NCI-H187 treated with DMSO at 0.1 percent for 48 hours (cell line): ENCODE measurements at places on chromosomes 3 and 15.

DNA sequence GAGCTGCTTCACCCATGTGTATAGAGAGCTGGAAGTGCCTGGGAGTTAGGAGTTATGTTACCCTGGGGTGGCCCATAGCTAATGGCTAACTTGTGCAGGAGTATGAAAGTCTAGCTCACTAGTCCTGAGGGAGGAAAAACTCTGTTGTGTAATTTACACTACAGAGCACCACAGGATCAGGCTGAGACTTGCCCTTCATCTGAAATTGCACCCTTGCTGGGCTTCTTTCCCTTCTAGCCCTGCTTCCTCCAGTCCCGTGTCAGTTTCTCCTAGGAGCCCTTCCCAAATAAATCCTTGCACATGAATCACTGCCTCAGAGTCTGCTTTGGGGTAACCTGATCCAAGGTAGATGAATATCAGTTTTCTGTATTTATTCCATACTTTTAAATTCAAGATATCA lies 40.0 kb downstream of the CTXND1 start:
- DNase-seq = no peak

DNA sequence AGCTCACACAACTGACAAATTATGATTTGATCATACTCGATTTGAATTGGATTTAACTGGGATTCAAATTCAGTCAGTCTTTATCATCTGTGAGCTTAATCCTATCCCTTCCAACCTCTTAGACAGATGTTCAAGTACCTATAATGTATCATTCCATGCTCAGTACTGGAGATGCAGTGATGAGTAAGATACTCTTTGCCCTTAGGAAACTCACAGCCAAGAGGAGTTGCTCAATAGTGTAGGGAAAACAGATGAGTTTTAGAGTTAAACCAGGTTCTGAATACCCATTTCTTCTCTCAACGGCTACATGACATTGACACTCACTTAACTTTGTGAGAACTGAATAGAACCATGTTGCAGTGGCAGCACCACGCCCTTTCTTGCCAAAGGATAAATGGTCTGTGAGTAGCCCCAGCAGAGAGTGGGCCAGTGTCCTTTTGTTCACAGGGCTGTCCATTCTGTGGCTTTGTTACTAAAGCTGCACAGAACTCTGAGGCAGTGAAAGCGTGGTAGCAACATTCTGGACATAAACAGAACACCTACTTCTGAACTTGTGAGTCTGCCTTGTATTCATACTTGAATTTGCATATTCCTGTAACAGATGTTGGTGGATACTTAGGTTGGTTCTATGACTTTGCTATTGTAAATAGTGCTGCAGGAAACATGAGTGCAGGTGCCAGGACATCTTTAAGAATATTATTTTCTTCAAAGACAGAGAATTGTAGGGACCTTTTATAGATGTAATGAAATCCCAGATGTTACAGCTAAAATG lies 91.6 kb downstream of the RASA2 start:
- no peak for DNase-seq

- DNase-seq = no peak
Measured at GRCh38 chr15:45242289-45242688, 9.7 kb upstream of the SLC28A2 start.

GRCh38 chr3:78645628-78646310 lies 1122.0 kb downstream of the ROBO1 start:
- no peak for DNase-seq

- DNase-seq = no peak
Measured at GRCh38 chr3:121431726-121432517, 113.9 kb downstream of the POLQ start.

DNA sequence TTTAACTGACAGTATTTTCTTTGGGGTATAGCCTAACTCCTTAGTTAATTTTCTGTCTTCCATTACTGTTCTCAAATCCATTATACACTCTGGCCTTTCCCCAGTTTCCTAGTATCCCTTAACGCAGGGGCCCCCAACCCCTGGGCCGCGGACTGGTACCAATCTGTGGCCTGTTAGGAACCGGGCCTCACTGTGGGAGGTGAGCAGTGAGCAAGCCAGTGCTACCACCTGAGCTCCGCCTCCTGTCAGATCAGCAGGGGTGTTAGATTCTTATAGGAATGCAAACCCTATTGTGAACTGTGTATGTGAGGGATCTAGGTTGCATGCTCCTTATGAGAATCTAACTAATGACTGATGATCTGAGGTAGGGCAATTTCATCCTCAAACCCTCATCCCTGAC lies 75.1 kb downstream of the DOCK3 start:
- no peak for DNase-seq

DNA sequence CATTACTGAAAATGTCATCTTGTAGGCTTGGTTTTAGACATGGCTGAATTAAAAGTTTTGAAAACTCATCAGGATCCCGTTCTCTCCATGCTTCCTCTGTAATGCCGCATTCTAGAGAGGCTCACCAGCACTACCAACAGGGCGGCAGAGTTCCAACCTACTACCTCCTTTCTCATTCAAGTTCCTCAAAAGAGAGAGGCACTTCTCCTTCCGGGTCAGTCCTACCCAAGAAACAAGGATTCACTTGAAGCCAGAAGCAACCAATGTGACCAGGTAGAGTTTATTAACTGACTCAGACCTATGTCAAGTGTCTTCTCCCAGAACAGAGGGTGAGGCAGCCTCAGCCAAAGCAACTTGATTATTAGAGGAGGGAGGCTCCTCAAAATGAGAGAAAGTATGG lies 59.8 kb upstream of the GYG1 start:
- DNase-seq = no peak

DNA sequence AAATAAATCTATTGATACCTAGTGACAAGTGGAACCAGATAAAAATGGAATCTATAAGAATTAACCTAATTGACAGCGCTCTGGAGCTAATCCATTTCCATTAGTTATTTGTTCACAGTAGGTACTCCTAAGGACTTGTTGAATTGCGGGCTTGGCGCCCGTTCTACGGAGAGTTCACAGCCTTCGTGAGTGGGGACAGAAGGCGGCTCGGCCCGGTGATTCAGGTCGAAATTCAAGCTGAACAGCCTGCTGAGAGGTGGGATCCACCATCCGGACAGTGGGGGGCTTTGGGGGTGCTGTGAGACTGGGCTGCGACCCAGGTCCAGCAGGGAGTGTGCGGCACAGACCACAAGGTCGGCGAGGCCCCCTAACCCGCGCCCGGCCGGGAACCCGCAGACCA lies 779 bp upstream of the CTNNB1 start:
- DNase-seq = no peak

GRCh38 chr3:28556195-28556594 lies 207.6 kb upstream of the AZI2 start:
- no peak for DNase-seq

DNA sequence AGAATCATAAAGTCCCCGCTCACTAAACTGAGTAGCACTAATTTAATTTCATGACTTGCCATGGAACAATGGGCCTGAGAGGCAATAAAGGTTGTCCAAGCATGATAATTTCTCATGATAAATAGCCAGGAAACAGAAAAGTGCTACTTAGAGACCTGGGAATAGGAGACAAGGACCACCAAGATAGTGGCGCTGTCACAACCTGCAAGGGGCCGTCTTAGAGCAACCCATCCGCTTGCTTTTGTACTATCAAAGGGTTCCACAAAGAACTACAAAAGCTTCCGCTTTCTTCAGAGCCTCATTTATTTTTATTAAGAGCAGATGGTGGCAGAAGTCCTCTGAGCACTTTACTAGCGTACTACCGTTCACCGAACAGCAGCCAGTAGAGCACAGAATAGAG lies 421.7 kb upstream of the GRM7 start:
- DNase-seq = no peak

DNA sequence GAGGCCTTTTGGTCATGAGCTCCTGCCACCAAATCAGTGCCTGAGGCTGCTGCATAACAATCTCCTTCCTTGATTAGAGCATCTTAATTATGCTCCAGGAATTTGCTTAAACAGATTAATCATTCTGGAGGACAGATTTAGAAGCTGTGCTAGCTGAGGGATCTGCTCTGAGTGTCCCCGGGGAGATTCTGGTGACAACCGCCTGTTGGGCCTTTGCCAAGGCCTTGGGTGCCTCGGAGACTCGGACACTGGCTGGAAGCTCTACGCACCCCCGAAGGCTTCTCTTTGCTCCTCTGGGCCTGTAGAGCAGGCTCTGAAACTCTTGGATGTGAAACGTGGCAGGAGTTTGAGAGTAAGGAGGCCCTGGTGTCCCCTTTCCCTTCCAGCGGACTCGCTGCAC lies 264.1 kb downstream of the CD47 start:
- DNase-seq = no peak

DNA sequence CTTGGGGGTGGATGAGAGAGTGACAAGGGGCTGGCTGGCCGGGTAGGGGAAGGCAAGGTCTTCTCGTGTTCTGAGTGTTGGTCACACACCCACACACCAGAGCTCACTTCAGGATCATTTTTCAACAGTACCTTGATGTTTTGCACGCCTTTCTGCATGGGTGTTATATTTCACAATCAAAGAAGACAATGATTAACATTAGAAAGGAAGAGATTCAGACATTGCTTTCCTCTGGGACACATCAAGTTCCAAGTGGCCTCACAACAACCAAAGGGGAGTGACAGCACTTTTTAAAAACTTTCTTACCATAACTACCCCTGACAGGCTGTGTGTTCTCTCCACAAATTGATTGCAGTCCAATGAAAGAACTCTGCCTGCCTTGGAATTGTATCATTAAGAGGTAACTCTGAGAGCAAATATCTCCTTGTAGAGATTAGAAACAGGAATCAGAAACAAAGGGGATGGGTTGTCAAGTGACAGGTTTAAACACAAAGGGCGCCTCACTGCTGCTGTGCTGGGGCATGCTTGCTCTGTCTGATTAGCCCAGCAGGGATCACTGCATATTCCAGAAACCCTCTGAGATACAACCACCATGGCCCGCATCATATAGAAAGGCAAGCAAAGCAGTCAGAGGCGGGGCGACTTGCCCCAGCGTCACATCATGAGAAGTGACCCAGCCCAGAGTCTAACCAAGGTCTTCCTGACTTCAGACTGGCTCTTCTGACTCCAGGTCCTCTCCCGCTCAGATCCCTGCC lies 230.8 kb downstream of the FEZF2 start:
- no peak for DNase-seq

- no peak for DNase-seq
Measured at GRCh38 chr15:73254598-73254997, 114.2 kb downstream of the HCN4 start.

DNA sequence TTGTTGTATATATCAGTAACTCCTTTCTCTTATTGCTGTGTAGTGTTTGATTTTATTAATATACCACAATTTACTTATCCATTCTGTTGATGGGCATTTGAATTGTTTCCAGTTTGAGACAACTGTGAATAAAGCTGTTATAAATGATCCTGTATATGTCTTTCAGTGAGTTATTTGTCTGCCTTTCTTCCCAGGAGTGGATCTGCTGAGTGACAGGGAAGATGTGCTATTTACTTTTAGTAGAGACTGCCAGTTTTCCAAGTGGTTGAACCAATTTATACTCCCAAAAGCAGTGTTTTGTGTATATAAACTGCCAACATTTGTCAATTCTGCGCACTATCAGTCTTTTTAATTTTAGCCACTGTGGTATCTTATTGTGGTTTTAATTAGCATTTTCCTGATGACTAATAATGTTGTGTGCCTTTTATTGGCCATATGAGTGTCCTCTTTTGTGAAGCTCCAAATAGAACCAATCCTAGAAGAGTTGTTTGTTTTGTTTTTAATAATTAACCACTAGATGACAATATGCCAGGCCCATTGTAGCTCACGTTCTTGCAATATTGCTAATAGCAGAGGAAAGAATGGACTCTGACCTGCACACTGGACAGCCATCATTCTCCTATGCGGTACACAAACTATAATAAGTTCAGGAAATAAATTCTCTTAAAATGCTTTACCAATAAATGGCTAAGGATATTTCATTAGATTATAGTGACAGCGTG lies 25.3 kb downstream of the TRANK1 start:
- DNase-seq = no peak

- no peak for DNase-seq
Measured at GRCh38 chr3:51280176-51280575, 104.9 kb upstream of the MANF start.

GRCh38 chr15:78749831-78750230 lies 61.4 kb downstream of the ADAMTS7 start:
- no peak for DNase-seq

GRCh38 chr3:86774082-86774691 lies 216.8 kb downstream of the VGLL3 start:
- no peak for DNase-seq

GRCh38 chr3:96779810-96780209 lies 34.6 kb upstream of the EPHA6 start:
- DNase-seq = no peak

DNA sequence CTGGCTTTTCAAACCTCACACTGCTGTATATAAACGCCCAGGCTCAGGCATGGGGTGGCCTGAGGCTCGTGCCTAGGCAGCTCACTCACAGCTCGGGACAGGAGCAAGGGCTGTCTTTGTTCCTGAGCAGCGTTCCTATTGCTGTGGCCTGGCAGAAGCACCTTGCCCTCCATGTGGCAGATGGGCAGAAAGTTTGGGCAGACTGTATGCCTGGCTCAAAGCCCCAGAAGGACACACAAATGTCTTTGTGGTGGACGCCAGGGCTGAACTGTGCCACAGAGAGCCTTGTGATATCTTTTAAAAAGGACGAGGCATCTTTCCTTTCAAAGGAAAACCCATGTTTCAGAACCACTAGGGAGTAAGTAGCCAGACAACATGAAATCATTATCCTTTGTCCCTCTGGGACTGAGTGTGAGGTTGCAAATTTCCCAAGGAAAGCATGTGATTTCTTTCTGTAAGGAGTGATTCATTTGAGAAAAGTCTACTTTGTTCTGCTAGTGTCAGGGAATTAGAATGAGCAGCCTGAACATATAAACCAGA lies 29.3 kb upstream of the UBE2E1 start:
- DNase-seq = no peak

DNA sequence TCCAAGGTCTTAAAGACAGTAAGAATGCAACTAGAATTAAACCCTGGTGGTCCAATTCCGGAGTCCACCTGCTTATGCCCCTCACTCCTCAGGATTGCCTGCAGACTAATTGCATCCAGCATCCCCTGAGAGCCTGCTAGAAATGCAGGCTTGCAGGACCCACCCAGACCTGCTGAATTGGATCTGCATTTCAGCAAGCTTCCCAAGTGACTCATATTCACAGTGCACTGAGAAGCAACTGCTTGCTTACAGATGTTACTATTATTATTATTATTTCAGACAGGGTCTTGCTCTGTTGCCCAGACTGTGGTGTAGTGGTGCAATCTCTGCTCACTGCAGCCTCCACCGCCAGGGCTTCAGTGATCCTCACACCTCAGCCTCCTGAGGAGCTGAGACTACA lies 83.5 kb upstream of the VGLL4 start:
- DNase-seq = no peak

- no peak for DNase-seq
Measured at GRCh38 chr3:123386477-123387040, 62.3 kb downstream of the ADCY5 start.

- no peak for DNase-seq
Measured at GRCh38 chr15:96412045-96412905, 81.8 kb downstream of the NR2F2 start.

DNA sequence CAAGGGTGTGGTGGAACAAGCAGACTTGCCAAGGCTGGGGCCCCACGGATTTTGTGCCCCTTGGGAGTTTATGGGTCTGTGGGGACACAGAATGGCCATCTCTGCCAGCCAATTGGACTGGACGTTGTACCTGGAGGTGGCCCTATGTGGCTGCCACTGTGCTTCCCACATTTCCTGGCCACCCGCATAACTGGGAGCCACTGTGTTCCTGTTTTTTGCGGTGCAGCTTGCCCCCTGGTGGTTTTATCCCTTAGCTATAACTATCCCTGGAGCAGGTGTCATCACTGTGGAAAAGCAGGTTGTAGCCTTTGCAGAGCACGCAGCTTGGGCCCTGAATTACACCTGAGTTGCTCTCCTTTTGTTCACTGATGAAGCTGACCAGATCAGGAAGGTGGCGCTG lies 306.3 kb downstream of the ZPLD1 start:
- no peak for DNase-seq
